ENCODE measurements at places on chromosomes 5 and 9.

DNA sequence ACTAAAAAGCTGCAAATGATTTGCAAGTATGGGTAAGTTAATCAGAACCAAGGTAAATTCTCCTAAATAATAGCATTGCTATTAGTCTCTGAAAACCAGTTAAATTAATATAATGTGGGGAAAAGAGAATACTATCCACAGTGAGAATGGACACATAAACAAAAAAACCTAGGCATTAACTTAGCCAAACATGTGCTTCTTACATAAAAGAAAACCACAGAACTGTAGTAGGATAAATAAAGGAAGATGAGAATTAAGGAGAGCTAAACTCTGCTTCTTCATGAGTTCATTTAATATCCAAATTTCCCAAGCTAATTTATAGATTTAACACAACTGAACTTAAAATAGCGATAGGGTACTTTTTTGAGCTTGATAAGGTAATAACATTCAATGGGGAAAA is 31.8 kb downstream of the ABCA1 start:
- DNase-seq, result no peak

- DNase-seq, result no peak
Observed at GRCh38 chr5:776862-777711, 7.4 kb downstream of the ZDHHC11B start.

- no peak for DNase-seq
Observed at GRCh38 chr5:36058776-36059175, 7.9 kb downstream of the UGT3A2 start.

DNA sequence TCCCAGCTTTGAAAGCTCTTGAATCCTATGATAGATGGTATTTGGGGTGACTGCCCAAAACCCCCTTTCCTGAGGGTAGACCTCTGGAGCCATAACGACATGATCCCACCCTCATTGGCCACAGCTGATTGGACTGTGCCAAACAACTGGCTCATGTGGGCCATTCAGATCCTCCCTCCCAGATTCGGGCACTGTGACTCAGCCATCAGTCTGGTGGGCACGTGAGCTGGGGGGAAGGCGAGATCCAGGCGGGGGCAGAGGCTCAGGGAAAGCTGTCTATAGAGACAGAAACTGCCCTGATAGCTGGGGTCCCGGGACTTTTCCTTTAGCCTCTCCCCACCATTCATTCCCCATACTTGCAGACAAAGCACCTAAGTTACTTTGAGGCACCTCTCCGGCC is 15.1 kb upstream of the NCS1 start:
- DNase-seq, result no peak

GRCh38 chr9:100352201-100352726 is 478 bp downstream of the TEX10 start:
- DNase-seq, result no peak

DNA sequence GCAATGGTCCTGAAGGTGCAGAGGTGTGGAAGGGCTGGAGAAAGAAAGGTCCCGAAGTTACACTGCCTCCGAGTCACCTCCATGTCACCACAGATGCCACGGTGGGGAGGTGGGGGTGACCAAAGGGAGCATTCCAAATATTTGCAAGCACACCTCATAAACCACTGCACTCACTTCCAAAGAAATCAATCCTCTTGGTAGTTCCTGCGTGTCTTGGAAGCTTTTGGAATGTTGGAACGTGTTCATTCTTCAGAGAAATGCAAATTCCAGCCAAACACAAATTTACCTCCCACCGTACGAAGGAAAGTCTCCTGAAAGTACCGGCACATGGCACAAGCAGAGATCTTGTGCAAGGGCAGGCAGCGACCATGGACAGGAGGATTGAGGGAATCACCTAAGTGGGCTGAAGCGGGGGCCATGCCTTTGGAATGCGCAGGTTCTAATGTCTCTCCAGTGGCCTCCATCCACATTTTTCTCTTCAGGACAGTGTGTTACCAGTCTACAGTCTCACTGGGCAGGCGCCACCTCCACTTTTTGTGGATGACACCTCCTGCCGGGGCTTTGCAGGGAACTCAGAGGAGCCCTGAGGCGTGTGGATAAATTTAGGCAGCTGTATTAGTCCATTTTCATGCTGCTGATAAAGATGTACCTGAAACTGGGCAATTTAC is 54.0 kb downstream of the NSUN2 start:
- DNase-seq, result no peak

DNA sequence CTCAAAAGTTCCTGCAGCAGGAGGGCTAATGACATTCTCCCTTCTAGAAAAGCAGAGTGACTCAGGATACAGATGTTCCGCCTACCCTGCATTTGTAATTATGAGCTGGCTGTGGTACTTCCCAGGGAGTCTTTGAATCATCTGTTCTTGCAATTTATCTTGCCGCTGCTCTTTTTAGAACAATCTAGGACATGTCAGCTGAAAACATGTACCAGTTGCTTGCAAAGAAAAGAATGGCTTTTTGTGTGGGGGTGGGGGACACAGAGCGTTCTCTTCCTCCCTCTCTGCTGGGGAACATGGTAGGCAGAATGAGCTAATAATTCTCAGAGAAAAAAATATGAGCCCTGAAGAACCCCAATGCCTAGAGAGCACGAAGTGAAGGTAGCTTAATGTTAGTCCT is 51.7 kb upstream of the TUT7 start:
- no peak for DNase-seq

DNA sequence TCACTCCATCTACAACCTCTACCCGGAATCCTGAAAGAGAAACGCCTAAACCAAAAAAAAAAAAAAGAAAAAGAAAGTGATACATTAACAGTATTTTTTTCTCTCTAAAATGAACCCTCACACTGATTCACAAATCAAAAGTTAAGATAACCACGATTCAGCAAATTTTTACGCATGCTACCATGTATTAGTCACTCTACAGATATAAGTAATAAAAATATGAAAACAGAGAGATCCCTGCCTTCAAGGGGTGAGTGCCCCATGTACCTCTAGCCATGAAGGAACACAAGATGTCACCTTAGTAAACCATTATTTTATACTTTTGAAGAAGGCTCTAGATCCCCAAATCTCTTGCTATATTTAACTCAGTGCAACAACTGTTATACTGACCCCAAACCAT is 33.4 kb downstream of the CEMIP2 start:
- no peak for DNase-seq

GRCh38 chr9:76624391-76625048 is 139.7 kb upstream of the PCA3 start:
- DNase-seq, result no peak

DNA sequence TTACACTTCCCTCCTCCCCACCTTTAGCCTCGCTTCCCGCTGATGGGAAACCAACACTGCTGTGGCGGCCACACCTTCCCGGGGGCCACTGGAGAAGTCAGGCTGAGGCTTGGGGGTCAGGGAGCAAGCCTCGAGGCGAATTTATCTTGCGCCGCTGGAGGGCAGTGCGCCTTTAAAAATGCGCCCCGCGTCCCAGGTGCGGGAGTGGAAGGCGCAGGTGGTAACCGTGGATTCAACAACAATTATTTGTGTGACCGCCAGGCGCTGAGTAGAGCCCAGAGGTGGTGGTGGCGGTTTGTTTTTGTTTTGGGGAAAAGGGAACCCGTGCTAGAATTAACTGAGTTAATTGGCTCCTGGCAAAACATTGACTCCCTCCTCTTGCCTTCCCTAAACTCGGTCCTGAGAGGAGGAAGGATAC is 1.1 kb downstream of the CFAP77 start:
- peak; percentile 90 for DNase-seq

- no peak for DNase-seq
Observed at GRCh38 chr9:134445000-134445399, 118.7 kb downstream of the RXRA start.

- DNase-seq, result no peak
Observed at GRCh38 chr9:102506406-102506805, 488.7 kb upstream of the CYLC2 start.

GRCh38 chr5:136769900-136770684 is 404.7 kb upstream of the TRPC7 start:
- peak; percentile 53 for DNase-seq

Measured in COR-L47 (cell line).